ENCODE measurements at places on chromosomes 4 and X. TPM values are rescaled to one million over a fixed set of nuclear protein-coding genes. Genes with fewer than 3 reads are reported as not detected.

GRCh38 chrX:87697409-87697808 is 179.8 kb downstream of the KLHL4 start:
- no peak overlapping the region for H3K27ac ChIP-seq
- H3K27me3 ChIP-seq = no peaks in the 10 kb centered on the region
- no peak for DNase-seq
- H3K36me3 ChIP-seq = no peaks in the 10 kb centered on the region

DNA sequence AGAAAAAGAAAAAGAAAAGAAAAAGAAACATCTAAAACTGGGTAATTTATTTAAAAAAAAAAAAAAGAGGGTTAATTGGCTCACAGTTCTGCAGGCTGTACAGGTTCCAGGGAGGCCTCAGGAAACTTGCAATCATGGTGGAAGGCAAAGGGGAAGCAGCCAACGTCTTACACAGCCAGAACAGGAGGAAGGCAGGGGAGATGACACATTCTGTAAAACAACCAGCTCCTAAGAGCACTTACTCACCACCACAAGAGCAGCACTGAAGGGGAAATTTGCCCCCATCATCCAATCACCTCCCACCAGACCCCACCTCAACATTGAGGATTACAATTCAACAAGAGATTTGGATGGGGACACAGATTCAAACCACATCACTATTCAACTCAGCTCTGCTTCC is 36.8 kb upstream of the TMEM184C start:
- H3K4me1 ChIP-seq = no peaks in the 10 kb centered on the region
- H3K27ac ChIP-seq = no peak overlapping the region
- H3K27me3 ChIP-seq = peaks cover 6% of the 10 kb centered on the region
- no peaks in the 10 kb centered on the region for H3K36me3 ChIP-seq
- no peak overlapping the region for H3K4me3 ChIP-seq

DNA sequence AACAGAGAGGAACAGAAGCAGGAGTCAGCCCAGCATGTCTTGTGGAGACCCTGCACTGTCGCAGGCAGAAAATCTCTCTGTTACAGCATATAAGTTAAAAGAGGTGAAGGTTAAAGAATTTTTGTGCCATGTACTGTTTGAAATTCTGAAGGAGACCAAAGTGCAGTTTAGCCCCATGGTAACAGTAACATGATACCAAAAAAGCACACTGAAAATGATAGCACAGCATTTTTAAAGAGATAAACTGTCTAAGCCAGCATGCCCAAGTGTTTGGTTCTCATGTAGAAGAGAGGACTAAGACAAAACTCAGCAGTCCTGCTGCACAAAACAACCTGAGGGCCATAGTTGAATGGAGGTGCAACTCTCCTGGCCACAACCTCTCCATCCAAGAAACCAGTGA is 41.9 kb upstream of the PARM1 start:
- H3K27me3 ChIP-seq = no peaks in the 10 kb centered on the region
- H3K27ac ChIP-seq = no peak overlapping the region
- no peaks in the 10 kb centered on the region for H3K36me3 ChIP-seq
- H3K4me1 ChIP-seq = no peaks in the 10 kb centered on the region

GRCh38 chr4:88107406-88108107 is 50.9 kb downstream of the ABCG2 start:
- H3K27ac ChIP-seq = no peak overlapping the region
- no peaks in the 10 kb centered on the region for H3K36me3 ChIP-seq
- no peak for DNase-seq
- peaks cover 1% of the 10 kb centered on the region for H3K27me3 ChIP-seq
- H3K4me3 ChIP-seq = no peak overlapping the region

DNA sequence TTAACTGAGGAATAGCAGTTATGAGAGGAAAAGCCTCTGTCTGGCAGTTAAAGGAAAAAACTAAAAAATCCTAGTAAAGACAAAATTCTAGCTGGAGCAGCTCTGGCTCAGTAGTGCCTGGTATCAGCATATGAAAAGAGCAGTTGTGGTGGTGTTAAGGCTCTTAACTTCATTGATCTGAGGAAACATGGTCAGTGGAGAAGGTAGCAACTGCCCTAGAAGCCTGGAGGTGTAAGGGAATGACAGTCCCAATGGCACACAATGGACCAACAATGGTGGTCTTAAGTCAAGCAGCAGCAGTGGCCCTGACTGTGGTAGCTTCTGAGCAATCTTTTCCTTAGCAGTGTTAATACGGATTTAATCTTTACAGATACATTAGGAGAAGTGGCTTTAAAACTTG is 189.6 kb upstream of the POF1B start:
- H3K27me3 ChIP-seq = peaks cover 1% of the 10 kb centered on the region
- H3K36me3 ChIP-seq = no peaks in the 10 kb centered on the region
- no peak for DNase-seq
- no peak overlapping the region for H3K27ac ChIP-seq
- H3K4me3 ChIP-seq = no peak overlapping the region
- peaks cover 5% of the 10 kb centered on the region for H3K4me1 ChIP-seq

NUDT10 gene
- total RNA-seq = 0.20 TPM

EMCN gene
- not detected for total RNA-seq

PNMA6F gene
- not detected for total RNA-seq

CSAG2 gene
- not detected for total RNA-seq

Measured in activated T-helper 1 cell treated with anti-CD3 and anti-CD28 coated beads, Interleukin-12 subunit alpha, Interleukin-12 subunit beta, Interleukin-2, Interleukin-4 antibody, amounts not matched to agents 30 ng/mL and 10 ng/mL and 1 ng/mL, durations not matched to agents 14 hours and 24 hours and 36 hours (primary cell).